ENCODE measurements at places on chromosomes 11 and 22.

- DNase-seq = no peak
Measured at GRCh38 chr11:34351687-34352469, 5.9 kb downstream of the ABTB2 start.

- no peak for DNase-seq
Measured at GRCh38 chr11:132423266-132423665, 1052.9 kb downstream of the NTM start.

DNA sequence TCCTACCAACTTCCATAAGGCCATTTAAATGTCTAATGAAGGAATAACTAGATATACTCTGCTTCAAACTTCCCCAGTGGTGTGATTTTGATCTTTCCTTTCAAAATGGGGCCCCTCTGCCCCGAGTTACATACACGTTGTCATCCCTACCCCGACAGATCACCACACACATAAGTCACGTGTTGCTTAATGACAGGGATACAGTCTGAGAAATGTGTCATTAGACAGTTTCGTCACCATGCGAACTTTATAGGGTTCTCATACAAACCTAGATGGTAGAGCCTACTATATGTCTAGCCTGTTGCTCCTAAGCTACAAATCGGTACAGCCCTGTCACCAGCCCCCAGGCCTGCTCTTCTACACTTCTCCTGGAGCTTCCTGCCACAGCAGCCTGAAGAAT, 49.8 kb upstream of the SCUBE2 start:
- no peak for DNase-seq

GRCh38 chr11:116035977-116036376, 531.8 kb upstream of the CADM1 start:
- DNase-seq = no peak

GRCh38 chr11:95175818-95176380, 55.1 kb downstream of the SESN3 start:
- no peak for DNase-seq

DNA sequence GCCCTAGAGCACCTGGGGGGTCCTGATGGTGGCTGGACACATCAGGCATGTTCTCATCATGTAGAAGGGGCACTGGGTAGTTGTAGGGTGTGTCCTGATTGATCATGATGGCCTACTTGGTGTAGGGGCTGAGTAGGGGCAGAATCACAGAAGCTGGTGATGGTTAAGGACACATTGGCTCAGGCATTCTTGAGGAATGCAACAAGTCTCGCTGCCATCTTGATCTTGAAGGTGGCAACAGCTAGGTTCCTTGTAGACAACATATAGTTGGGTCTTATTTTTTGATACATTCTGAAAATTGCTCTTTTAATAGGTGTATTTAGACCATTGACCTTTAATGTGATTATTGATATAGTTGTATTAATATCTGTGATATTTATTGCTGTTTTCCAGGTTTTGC, 28.1 kb downstream of the PPP6R3 start:
- DNase-seq = no peak

DNA sequence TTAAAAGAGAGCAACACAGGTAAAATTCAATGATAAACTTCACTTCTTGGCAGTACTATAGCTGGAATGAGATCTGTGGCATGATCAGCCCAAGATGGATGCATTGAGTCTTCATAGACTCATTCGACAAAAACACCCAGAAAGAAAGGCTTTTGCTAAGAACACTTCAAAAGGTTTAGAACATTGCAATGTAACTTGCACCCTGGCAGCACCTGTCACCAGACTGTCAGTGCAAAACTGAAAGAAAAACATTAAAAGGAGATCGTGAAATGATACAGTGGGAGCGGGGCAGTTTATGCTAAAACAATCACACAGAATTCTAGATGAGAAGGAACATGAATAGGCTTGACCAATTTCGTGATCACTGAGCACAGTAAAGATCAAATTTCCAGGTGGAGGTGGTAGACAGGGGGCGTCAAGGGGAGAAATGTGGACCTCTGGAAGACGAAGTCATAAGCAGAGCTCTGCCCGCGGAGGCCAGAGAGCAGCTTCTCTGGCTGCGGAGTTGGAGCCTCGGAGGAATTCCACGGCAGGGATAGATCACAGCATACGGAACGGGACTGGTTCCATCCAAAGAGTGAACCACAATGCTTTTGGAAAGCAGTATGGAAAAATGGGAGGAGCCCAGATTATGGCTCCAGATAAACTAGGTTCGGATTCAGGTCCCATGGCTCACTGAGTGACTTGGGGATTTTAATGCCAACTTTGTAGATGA, 11.9 kb downstream of the VSIG10L2 start:
- peak; percentile 8 for DNase-seq

- no peak for DNase-seq
Measured at GRCh38 chr22:40594924-40595323, 41.6 kb downstream of the MRTFA start.

- DNase-seq = no peak
Measured at GRCh38 chr11:27388001-27388400, 25.0 kb upstream of the CCDC34 start.

DNA sequence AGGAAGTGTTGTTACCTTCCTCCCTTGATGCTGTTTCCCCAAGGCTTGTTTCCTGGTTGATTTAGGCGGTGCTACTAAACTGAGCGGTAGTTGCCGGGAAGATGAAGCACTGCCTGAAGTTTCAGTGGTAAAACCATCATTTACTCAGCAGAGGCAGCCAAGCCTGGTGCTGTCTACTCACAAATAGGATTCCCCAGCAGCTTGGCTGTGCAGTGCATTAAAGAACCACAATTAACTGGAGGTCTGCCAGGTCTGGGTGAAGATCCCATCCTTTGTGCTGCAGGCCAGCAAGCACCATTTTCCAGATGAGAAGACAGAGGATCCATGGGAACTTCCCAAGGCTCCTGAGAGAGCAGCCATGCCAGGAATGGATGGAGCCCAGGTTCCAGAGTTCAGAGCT, 231.9 kb upstream of the E2F8 start:
- peak; percentile 62 for DNase-seq

DNA sequence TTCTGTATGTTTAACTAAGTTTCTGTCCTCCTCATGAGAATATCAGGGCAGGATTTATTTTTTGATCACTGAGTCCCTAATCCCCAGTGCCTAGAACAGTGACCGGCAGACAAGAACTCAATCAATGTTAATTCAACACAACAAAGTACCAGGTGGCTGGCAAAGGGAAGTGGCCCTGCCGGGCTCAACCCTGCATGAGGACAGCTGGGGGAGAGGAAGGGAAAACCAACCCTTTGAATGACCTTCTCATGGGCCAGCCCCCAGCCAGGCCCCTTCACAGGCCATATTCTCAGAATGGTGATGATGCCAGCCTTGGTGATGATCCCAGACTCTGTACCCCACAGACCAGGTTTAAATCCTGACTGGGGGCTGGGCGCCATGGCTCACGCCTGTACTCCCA, 1.4 kb upstream of the MFNG start:
- DNase-seq = no peak

DNA sequence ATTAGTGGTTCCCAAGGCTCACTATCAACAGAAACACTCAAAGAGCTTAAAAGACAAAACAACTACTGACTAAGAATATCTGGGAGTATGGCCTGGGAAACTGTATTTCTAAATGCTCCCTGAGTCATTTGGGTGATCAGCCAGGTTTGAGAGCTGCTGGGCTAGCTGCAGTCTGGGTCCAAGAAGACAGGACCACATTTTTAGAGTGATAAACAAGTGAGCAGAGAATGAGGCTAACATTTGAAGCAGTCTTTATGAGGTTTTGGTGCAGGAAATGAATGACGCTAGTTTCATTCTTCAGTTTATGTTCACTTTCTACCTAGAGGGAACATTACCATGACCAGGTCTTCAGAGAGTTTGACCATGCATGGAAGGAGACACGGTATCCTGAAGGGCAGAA, 97.7 kb downstream of the TEAD1 start:
- peak; percentile 56 for DNase-seq

DNA sequence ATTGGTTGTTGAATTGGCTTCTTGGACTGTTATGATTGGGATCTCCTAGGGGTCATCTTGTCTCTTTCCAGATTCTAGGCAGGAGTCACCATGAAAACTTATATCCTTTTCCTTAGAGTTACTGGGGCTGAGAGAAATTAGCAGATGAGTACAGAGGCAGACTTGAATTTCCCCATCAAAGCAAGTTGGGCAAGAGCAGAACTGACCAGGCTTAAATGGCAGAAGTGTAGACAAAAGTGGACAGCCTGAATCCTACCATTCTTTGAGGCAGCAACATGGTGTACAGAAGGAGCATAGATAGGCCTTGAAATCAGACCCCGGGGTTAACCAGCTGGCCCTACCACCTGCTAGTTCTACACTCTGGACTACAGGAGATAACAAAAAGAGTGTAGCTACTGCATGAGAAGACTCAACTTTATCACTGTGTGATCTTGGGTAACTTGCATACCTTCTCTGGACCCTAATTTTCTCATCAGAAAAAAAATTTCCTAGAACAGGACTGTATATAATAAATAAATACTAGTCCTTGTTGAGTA, 427.4 kb upstream of the CADM1 start:
- DNase-seq = no peak

- peak; percentile 74 for DNase-seq
Measured at GRCh38 chr11:72864702-72865655, 50.8 kb downstream of the ATG16L2 start.

GRCh38 chr11:58573451-58574104, 2.1 kb downstream of the LPXN start:
- peak; percentile 91 for DNase-seq

DNA sequence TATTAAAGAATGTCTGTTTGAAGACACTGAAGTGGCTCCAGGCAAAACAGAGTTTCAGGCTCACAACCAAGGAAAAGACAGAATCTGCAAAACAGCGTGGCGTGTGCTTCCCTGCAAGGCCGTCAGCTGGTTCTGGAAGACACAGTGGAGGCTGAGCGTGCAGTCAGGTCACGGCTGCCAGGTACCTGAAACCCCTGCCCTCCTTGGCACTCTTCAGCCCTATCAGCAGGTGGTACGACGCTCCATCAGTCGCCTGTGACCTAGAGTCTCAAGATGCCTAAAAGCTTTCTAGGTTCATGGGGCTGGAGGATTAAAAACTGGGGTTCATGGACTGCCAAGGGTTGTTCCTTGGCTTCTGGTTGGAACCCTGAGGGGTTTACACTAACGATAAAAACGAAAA, 65.9 kb downstream of the TRMU start:
- DNase-seq = no peak

GRCh38 chr11:101915791-101916291, 481 bp downstream of the ANGPTL5 start:
- DNase-seq = peak; percentile 89

DNA sequence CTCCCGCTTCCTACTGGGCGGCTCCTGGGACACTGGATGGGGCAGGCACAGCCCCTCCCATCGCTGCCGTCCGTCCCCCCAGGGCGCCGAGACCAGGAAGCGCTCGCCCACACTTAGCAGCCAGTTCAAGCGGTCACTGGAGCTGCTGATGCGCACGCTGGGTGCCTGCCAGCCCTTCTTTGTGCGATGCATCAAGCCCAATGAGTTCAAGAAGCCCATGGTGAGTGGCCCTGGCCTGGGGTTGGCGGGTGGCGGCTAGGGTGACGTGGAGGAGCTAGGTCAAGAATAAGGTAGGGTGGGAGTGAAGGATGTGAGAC, 44.6 kb downstream of the MYO7A start:
- peak; percentile 32 for DNase-seq

DNA sequence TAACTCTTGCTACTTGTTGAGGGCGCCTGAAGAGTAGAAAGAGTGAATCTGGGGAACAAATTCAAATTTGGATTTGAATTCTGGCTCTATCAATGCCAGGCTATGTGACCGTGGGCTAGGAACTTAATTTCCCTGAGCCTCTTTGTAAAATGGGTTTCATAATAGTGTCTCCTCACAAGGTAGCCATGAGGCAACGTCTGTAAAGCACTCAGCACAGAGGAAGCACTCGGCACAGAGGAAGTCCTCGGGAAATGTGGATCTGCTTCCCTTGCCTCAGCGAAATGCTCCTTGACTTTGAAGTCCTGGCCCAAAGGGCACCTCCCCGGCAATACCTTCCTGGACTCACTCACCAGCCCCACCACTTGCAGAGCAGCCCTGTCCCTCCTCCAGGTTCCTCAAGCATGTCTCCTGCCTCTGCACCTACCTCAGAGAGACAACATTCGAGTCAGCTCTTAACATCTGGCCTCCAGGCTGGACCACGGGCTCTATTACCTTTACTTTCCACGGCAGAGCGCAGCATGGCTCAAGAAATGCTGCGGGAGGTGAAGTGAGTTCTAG, 17.7 kb downstream of the CD6 start:
- DNase-seq = no peak

GRCh38 chr11:67375320-67376055, 2.1 kb upstream of the CLCF1 start:
- DNase-seq = no peak

- peak; percentile 20 for DNase-seq
Measured at GRCh38 chr11:61160487-61161189, 588 bp downstream of the VPS37C start.

- DNase-seq = no peak
Measured at GRCh38 chr11:18754308-18754707, 28.3 kb upstream of the IGSF22 start.

DNA sequence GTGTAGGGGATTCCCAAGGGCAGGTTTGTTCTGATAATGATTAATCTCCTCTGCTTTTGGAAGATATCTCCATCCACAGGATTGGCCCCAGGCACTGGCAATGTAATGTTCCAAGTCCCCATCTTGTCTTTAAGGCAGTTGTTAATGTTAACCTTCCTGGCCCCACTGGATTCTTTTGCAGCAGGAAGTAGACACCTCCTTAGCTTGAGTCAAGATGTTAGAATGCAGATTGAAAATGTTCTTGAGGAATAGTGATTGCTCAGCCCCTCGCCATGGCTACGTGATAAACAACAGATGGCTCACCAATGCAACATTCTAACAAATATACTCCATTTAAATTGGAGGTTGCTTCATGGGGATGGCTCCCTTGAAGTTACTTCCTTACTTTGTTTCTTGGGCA, 7.3 kb downstream of the HEPHL1 start:
- DNase-seq = peak; percentile 47
